CD4-positive, alpha-beta memory T cell (primary cell): ENCODE measurements at places on chromosomes 1 and 21.

DNA sequence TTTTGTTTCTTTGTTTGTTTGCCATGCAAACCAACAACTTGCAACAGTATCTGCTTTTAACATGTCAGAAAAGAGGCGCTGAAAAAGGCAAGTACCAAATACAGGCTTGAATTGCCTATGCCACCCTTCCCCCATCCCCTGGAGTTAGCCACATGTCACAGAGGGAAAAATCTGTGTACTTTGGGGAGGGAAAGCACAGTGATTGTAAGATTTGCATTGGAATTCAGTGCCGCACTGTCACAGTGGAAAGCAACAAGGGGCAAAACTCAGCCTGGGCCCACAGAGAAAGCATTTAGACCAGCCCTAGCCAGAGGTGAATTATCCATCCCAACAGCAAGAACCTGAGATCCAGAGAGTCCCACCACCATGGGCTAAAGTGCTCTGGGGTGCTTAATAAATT is 52.4 kb upstream of the ACADM start:
- no peak for DNase-seq

GRCh38 chr1:226176870-226177269 is 9.7 kb downstream of the ACBD3 start:
- no peak for DNase-seq

GRCh38 chr1:201884425-201884824 is 4.3 kb upstream of the SHISA4 start:
- DNase-seq: no peak

- DNase-seq: no peak
These were observed 94.2 kb upstream of the DMRTA2 start for GRCh38 chr1:50517488-50517887.

- DNase-seq: peak; percentile 81
These were observed 37.3 kb upstream of the TMEM222 start for GRCh38 chr1:27284425-27285273.

DNA sequence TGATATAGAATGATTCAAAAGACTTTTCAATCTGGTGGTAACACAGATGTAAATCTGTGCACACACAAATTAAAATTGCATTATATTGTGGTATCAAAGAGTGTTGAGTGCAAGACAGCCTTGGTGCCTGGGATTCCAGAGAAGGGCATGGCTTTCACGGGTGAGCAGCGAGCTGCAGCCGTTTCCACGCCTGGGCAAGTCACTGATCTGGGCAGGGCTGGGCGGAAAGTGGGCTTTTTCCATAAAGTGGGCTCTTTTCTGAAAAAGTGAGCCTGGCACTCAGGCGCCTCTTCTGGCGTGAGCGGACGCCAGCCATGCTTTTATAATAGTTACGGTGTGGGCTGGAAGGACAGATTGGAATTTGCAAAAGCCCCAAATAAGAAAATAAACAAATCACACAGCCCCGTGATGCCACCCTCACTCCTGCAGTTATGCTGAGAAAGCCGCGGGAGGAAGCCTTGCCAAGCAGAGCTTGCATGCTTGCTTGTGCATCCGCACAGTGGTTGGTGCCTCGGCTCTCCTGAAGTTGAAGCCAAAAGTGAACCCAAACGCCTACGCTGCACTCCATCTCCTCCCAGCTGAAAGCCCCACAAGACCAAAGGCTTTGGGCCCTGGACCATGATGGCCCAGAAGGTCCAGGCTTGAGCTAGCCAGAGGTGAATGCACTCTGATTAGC is 7.1 kb upstream of the C1orf115 start:
- no peak for DNase-seq

DNA sequence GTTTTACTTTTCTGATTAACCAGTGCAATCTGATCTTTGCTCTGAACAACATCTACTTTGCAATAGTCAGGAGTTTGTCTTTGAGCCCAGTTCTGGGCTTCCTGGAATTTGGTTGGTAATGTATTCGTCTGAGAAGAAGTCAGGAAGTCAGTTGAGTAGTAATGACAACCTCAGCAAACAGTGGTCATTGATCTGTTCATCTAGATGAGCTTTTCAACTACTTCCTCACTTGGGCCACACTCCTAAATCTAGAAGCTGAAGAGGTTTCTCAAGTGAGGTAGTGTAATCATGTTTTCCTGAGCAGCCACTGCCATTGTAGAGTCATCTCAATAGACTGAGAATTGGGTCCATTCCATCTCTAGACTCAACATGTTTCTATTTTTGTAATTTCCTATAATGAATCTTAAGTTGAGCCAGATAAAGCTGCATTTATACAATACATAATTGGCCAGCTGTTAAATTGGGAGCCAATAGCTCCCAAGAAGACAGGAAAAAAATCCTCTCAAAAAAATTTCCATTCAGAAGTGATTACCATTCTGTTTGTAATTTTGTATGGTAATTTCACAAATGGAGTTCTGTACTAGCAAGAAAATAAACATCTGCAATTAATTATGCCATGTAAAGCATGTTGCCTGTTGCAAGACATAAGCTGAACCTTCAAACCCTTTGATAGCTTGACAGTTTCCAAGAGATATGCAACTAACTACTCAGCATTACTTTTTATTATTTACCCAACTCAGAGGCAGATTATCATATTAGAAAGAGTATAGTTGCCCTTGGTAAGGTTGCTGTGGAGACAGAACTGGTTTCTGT is 49.6 kb downstream of the WDR64 start:
- no peak for DNase-seq

DNA sequence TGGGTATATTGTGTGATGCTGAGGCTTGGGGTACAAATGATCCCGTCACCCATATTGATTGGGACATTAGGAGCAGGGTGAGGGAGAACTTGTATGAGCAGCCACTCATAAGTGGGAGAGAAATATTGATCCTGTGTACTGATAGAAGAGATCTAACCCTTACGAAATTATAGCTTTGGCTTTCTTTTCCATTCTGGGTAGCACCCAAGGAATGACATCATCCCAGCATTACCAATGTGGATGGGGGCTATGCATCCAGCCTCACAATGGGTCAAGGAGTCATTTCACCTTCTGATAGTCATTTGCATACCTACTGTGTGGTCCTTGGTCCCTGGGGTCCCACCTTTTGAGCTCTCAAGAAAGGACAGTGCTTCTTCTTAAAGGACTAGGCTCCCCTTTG is 1.9 kb upstream of the NAV1 start:
- no peak for DNase-seq

DNA sequence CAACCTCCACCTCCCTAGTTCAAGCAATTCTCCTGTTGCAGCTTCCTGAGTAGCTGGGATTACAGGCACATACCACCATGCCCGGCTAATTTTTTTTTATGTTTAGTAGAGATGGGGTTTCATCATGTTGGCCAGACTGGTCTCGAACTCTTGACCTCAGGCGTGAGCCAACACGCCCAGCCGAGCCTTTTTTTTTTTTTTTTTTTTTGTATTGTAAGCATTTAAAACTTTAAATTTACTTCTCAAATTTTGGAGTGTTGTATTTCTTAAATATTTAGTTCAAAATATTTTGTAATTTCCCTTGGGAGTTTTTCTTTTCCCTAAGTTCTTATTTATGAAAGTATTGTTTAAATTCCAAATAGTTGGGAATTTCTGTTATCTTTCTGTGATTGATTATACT is 9.2 kb upstream of the SCAF4 start:
- DNase-seq: no peak

GRCh38 chr1:190169311-190170067 is 308.2 kb downstream of the BRINP3 start:
- DNase-seq: no peak

- DNase-seq: no peak
These were observed 13.0 kb upstream of the LRP8 start for GRCh38 chr1:53340660-53341520.

- DNase-seq: no peak
These were observed 504.7 kb upstream of the PBX1 start for GRCh38 chr1:164054331-164054730.

GRCh38 chr1:153608742-153609584 is 4.0 kb downstream of the S100A16 start:
- no peak for DNase-seq

GRCh38 chr1:116428576-116428975 is 55.5 kb downstream of the ATP1A1 start:
- no peak for DNase-seq

GRCh38 chr21:15706696-15707095 is 23.1 kb upstream of the USP25 start:
- no peak for DNase-seq

DNA sequence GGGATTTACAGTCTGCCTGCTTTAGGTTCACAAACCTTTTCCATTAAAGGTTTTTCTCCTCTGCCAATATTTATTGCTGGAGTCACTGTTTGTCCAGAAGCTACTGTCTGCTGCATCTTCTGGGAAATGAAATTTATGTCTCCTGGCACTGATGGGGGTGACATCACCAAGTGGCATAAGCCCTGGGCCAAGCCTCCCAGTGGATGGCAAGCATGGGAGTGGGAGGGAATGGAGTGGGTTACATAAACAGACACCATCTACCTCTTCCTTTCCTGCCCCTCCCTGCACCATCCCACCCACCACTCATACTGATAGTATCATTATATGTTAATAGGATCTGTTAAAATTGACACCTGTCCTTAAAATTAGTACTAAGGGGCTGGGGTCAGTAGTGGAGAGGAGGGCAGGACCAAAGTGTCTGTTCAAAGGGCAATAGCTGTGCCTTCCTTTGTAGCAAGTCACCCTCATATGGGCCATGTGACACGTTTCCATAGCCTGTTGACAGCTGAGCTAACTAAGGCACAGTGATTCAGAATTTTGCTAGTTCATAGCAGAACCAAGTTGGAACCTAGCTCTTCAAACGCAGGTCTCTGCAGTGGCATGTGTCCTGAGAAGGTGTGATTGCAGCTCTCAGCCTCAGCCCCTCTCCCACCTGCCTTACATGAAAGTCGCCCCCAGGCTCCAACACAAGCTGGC is 71.0 kb downstream of the MAB21L3 start:
- DNase-seq: no peak

DNA sequence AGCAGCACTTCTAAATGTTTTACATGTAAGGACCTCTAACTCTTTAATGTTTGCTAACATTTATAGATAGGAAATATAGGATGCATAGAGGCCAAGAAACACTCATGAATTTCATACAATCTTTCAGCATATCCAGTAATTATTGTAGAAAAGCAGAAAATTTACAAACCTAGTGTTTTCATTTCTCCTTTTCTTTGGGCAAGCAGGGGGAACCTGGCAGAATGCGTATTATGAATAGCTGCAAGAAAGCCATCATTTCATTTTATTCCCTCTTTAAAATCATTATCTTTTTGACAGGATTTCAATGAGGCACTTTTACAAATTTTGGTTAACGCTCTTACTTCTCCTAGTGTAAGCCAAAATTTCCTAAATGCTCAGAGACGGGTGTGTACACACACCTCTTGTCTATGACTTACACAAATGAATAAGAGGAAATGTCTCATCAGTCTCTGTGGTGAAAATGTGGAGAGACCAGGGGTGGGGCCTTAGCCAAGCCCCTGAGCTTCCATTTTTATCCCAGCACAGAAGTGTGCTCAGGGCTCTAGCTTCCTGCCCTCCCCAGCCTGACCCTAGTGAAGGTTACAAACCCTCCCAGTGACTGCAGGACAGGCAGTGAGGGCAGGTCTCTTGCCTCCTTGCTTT is 91.6 kb downstream of the LRRC8C start:
- no peak for DNase-seq

DNA sequence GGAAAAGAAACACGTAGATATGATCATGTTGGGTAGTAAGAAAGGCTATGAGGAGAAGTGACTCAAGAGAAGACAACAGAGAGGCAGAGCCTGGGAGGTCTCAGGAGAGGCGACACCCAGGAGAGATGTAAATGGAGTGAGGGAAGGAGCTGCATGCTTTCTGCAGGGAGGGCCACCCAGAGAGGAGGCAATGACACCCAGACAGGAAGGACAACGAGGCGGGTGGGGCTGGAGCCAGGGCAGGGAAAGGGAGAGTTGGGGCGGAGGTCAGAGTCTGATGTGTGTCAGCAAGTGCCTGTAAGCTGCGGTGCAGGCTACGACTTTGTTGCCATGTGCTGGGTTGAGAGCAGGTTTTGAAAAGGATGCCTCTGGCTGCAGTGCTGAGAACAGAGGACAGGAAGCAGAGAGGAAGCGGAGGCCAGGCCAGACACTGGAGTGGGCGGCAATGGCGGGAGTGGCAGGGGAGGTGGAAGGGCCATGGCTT is 31.3 kb downstream of the SLC1A7 start:
- no peak for DNase-seq

DNA sequence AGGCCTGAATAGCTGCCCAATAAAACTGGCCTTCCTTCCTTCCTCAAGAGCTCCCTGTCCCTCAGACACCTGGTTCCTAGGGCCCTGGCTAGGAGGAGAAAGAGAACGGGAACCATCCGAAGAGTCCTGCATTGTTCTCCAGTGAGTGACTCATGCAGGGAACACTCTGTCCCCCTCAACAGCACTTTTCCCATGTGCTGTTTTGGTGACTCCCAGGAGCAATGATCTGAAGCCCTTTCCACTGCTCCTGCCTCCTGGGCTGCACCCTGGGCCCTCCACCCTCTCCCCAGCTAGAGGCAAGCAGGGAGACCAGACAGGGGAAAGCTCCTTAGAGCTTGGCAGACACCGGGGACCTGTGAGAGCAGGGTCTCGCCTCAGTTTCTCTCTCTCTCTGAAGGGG is 18.9 kb downstream of the TNNT2 start:
- no peak for DNase-seq

DNA sequence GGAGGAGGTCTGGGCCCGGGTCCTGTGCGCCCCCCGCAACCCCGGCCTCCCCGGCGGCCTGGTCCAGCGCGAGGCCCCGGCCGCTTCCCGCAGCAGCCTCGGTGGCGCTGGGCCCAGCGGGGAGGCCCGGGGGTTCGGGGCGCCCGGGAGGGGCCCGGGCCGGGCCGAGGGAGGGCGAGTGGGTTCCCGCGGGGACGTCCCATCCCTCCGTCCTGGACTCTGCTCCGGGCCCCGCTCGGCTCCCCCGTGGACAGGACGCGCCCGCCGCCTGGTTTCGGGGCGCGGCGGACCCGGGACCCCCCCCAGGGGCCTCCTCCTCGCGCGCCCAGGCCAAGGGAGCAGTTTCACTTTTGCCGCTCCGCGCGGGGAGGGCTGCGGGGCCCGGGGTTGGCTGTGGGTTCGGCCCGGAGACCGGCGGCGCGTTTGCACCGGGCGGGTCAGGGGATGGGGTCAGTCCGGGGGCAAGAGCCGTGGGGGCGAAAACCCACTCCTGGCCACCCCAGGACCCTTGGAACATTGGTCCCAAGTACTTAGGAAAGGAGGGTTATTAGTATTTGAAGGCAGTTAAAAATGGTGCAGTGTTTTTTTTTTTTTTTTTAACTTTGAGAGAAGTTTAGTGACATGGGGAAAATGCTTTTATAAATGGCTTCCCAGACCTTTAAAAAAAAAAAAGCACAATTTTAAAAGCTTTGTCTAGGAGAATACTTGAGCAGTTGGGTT is 677 bp downstream of the AGPAT3 start:
- DNase-seq: peak; percentile 64

- peak; percentile 38 for DNase-seq
These were observed 790 bp downstream of the RPS8 start for GRCh38 chr1:44775930-44776729.

- no peak for DNase-seq
These were observed 13.2 kb downstream of the NAV1 start for GRCh38 chr1:201551877-201552731.

- DNase-seq: no peak
These were observed 23.6 kb downstream of the CDKN2C start for GRCh38 chr1:50993645-50994044.

- DNase-seq: no peak
These were observed 93.7 kb downstream of the VAV3 start for GRCh38 chr1:107871259-107871658.
